Suppressor macrophage treated with lipopolysaccharide for 1 hour (primary cell): ENCODE measurements at places on chromosomes 13 and 19.

DNA sequence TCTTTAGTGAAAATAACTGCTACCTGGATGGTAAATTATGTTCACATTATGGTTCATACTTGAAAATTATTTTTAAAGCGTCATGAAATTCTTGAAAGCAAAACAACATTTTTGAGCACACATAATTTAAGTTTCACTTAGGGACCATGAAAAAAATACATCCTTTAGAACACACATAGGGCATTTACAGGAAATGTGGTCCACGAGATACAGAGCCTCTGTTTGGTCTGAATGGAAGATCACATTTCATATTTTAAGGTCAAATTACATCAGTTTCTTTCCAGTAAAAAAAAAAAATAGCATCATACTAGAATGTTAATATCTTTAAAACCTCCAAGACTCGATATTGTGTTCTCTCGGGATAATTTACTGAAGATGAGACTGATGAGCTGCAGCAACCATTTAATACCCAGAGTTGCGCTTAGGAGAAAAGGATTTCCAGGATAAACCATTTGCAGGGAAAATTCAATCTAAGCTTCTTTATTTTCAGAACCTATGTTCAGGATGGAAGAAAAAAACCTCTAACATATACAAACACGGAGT is 720.7 kb downstream of the DIAPH3 start:
- DNase-seq, result no peak

GRCh38 chr13:110419946-110420345 is 112.9 kb downstream of the COL4A2 start:
- no peak for DNase-seq

GRCh38 chr19:50005428-50005827 is 19.7 kb downstream of the VRK3 start:
- DNase-seq, result no peak

DNA sequence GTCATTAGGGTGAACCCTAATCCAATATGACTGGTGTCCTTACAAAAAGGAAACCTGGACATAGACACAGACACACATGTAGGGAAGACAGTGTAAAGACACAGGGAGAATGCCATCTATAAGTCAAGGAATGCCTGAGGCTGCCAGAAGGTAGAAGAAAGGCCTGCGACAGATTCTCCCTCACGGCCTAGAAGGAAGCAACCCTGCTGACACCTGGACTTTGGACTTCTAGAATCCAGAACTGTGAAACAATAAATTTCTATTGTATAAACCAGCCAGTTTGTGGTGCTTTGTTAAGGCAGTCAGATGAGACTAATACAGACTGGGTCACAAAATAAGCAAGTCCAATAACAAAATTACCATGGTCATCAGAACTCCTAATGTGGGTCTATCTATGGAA is 120.4 kb downstream of the ENOX1 start:
- no peak for DNase-seq

GRCh38 chr19:46746281-46747057 is at the start of gene STRN4:
STRN4 (minus strand) TSS chr19:46746450; CDS start chr19:46746430, 20 bp downstream.
- peak; percentile 53 for DNase-seq

DNA sequence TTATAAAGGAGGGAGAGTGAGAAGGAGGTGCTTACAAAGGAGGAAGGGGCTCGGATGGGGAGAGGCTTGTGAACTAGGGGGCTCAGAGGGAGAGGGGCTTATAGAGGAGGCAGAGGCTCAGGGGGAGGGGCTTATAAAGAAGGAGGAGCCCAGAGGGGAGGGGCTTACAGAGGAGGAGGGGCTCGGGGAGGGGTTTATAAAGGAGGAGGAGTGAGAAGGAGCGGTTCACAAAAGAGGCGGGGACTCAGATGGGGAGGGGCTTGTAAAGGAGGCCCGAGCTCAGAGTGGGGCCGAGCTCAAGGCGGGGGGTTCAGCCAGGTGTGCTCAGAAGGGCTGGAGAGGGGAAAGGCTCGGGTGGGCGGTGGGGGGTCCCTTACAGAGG is 500 bp downstream of the SMIM24 start:
- no peak for DNase-seq

DNA sequence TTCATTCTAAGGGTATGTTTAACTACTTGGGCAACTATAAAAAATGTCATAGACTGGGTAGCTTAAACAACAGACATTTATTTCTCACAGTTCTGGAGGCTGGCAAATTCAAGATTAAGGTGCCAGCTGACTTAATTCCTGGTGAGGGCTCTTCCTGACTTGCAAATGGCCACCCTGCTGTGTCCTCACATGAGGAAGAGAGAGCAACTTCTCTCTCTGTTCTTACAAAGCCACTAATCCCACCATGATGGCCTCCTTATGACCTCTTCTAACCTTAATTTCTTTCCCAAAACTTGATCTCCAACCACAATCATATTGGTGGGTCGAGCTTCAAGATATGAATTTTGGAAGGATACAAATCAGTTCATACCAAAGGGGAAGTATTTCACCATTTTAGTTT is 399.0 kb downstream of the DCT start:
- no peak for DNase-seq

DNA sequence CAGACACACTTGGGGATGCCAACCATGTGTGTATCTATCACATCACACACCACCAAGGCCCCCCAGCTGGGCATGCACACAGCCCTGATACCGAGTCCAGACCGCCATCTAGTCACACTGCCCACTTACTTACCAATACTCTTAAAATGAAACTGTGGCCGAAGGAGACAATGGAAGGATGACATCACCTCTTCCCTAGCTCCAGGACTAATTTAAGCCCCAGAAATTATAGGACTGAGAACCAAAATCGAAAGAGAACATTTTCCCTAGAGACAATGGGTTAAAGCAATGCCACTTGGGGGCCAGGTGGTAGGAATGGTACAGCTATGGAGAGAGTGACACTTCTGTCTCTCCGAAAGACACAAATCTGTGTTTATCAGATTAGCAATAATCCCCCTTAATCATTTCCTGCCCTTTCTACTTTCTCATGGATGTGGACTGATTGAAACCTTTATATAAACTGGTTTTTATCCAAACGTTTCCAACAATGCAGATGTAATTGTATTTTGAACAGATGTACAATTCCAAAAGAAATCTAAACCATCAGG is 663 bp upstream of the GGACT start:
- no peak for DNase-seq

DNA sequence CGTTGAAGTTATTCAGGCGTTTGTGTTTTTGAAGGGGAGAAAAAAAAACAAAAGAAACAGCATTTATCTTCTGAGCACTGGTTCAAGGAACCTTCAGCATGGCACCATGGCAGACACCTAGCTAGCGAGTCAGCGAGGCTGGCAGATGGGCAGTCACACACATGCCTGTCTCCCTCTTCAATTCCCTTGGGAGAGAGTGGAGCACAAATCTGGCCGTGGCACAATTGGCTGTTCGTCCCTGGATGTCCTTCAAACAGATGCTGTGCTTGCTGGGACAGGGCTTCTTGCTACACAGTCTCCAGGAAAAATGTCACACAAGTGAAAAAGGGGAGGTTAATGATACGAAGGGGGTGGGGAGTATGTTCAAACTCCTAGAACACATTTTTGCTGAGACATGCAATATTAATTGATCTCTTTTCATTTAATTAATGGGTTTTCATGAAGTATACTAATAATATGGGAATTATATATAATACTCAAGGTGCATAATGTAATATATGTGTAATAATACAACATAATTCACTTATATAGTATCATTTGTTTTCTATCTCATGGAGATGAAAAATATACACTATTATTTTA is 1674.5 kb upstream of the SLC10A2 start:
- no peak for DNase-seq

- no peak for DNase-seq
These were observed 17.3 kb upstream of the ARHGEF18 start for GRCh38 chr19:7331446-7331845.

- DNase-seq, result no peak
These were observed 972.0 kb upstream of the PCDH20 start for GRCh38 chr13:62387647-62388046.

- no peak for DNase-seq
These were observed 19.6 kb downstream of the HAUS8 start for GRCh38 chr19:17055636-17056035.

DNA sequence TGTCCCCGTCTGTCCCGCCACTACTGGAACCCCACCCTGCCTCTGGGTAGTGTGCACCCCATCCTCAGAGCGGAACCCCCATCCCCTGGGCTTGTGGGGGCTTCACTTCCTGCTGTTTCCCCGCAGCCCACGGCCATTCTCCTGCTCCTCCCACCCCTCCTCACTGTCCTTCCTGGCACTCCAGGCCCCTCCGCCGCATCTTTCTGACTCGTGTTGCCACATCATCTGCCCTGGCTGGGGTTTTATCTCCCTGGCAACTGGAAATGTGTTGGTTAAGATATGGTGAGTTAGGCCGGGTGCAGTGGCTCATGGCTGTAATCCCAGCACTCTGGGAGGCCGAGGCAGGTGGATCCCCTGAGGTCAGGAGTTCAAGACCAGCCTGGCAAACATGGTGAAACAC is 37.3 kb downstream of the KDM4B start:
- no peak for DNase-seq

- DNase-seq, result peak; percentile 51
These were observed 6.8 kb upstream of the ZNF283 start for GRCh38 chr19:43820098-43820883.

DNA sequence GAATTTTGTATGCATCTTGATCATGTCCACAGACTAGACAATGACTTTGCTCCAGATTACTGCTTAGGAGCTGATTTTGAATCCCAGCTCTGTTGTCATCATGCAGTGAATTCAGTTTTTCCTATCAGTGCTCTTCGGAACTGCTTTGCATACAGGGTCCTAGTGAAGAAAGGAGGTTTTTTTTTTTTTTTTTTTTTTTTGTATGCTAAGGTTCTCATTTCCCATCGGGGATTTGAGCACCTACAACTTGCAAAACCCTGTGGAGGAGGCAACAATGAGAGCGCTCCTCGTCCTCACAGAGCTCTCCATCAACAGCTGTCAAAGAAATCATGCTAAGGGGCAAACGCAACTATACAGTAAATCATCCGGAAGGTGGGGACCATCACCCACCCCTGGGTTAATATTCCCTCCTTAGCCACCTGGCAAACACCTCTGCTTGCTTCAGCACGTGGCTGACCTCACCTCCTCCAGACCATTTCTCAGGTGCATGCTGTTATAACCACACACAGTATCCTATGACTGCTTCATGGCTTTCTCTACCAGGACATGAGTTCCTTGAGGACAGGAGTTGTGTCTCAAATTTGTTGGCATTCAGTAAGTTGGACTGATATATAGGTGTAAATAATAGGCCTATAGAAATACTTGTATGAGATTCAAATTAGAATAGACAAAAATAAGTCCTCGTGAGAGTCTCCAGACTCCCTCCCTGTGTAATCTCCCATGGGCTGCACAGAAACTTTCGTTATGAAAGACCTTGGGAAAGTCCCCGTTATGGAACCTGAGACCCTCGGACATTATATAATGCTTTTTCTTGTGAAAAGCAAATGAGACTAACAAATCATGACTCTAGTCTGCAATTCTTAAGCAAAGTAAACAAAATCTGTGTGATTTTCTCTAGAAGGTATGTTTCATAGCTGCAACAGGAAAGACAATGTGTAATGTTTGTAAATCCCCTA is 113.8 kb downstream of the KATNAL1 start:
- no peak for DNase-seq

GRCh38 chr13:46893221-46893740 is 3.6 kb downstream of the HTR2A start:
- no peak for DNase-seq
